ENCODE measurements at places on chromosomes 7 and 10.

GRCh38 chr10:36765782-36766414 lies 359.5 kb upstream of the ANKRD30A start:
- DNase-seq: no peak

DNA sequence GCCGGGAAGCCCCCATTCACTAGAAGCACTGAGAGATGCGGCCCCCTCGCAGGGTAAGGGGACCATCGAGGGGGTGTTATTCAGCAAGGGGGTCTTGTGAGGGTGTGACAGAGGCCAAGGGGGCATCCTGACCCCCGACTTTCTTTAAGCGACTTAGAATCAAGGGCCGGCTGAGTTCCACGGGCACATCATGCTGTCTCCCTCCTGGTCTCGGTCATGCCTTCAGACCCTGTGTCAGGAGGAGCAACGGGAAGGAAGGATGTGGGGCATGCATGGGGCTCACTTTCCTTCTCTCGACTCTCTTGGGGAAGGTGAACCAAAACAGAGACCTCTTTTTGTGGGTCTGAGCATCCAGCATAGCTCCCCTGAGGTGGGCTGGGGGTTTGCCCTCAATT lies 2.5 kb downstream of the ACSL5 start:
- DNase-seq: no peak

DNA sequence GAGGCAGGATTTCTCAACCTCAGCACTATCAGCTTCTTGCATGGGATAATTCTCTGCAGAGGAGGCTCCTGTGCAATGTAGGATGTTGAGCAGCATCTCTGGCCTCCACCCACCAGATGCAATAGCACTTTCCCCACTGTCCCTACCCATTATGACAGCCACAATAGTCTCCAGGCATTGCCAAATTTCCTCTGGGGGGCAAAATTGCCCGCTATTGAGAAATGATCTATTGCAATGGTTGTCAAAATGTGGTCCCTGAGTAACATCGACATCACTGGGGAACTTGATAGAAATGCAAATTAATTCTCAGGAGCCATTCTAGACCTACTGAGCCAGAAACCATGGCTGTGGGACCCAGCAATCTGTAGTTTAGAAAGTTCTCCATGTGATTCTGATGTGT lies 7.0 kb downstream of the KCNK18 start:
- no peak for DNase-seq

DNA sequence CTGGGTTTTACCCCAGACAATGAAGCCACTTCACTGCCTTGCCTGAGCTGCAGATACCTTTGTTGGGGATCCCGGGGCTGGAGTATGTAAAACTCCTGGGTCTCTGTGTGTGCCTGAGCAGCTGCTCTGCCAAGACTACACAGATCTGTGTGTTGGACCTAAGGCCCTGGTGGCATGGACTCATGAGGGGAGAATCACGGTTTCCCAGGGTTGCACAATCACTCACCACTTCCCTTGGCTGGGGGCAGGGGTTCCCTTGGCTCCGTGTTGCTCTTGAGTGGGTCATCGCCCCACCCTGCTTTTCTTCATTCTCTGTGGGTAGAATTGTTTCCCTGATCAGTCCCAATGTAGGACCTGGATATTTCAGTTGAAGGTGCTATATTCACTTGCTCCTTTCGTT lies 13.9 kb upstream of the TBATA start:
- no peak for DNase-seq

GRCh38 chr7:15625466-15625865 lies 61.0 kb downstream of the MEOX2 start:
- DNase-seq: no peak

All from activated T-helper 1 cell treated with anti-CD3 and anti-CD28 coated beads, Interleukin-2, amount 50 U/mL, for 16 hours (primary cell).